ENCODE measurements at places on chromosomes 7 and 10. TPM values are rescaled to one million over a fixed set of nuclear protein-coding genes. Genes with fewer than 3 reads are reported as not detected.
A peak's percentile ranks its signal among the peaks of the same experiment; 100 is the strongest.

DNA sequence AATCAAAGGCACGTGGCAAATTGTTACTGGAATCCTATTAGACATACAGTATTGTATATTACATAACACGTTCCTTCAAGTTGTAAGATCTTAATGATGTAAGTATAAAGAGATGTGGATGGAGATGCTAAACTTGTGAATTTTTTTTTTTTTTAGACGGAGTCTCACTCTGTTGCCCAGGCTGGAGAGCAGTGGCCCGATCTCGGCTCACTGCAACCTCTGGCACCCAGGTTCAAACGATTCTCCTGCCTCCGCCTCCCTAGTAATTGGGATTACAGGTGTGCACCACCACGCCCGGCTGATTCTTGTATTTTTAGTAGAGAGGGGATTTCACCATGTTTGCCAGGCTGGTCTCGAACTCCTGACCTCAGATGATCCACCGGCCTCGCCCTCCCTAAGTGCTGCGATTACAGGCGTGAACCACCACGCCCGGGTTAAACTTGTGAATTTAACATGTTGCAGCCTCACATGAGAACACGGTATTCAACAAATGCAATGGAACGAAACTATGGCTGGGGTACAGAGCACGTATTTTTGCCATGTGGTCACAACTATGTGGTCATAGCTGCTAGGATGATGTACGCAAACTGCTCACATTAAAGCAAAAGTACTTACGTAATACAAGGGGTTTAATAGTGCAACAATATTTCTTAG is 818 bp upstream of the SUPV3L1 start:
- no peaks in the 10 kb centered on the region for H3K27me3 ChIP-seq
- H3K27ac ChIP-seq: peak overlapping the region; percentile 89
- H3K36me3 ChIP-seq: no peaks in the 10 kb centered on the region
- DNase-seq: no peak

DNA sequence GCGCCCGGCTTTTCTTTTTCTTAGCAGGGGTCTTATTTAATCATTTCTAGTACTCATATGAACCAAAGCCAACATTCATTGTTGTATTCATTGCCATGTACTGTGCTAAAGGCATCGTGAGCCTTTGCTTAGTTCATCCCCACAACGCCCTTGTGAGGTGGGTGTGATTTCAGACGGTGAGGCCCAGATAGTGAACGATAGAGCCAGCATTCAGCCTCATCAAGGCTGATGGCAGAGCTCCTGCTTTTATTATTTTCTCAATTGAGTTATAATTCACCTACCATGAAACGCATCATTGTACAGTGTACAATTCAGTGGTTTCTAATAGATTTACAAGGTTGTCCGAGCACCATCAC is 50.1 kb downstream of the HK1 start:
- H3K4me1 ChIP-seq: peaks cover 21% of the 10 kb centered on the region
- no peaks in the 10 kb centered on the region for H3K27me3 ChIP-seq
- no peaks in the 10 kb centered on the region for H3K36me3 ChIP-seq
- peak overlapping the region; percentile 90 for H3K27ac ChIP-seq
- H3K4me3 ChIP-seq: peak overlapping the region; percentile 40

DNA sequence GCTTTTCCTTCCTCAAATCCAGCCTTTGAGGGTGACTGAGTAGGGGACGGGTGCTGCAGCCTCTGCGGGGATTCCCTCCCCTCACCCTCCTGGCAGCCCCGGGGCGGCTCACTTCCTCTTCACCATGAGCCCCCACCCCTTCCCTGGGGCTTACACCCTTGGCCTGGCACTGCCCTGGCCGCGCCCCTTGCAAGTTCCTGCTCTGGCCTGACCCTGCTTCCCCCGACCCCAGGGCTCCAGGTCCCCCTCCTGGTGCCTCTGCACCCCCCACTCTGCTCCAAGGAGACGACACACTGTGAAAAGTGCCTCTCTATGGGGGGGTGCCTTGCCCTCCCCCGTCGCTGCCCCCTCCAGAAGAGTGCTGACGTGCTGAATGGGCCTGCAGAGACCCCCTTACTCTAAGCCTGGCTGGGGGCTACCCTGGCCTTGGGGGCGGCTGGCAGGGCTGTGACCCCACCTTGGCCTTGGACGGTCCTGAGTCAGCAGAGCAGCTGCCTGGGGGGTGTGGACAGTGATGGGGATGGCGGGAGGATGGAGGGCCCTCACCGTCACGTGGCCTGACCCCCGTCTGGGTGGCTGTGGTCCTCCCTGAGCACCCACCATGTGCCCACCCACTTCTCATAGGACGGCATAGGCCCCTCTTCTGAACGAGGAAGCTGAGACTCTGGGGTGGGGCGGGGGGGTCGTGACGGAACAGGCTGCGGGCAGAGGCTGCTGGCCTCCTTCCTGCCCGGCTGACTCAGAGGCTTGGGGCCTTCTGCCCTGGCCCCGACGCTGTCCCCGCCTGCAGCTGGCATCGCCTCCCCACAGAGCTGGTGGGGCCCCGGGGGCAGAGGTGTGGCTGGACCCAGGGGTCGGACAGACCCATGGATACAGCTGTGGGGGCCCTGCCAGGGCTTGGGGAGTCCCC is 9.8 kb downstream of the LFNG start:
- peaks cover 3% of the 10 kb centered on the region for H3K4me1 ChIP-seq
- no peaks in the 10 kb centered on the region for H3K36me3 ChIP-seq
- H3K27ac ChIP-seq: peak overlapping the region; percentile 50
- peaks cover 11% of the 10 kb centered on the region for H3K27me3 ChIP-seq

The BTBD16 gene
- total RNA-seq: not detected

GRCh38 chr7:104809906-104810305 is 204.1 kb upstream of the KMT2E start:
- no peaks in the 10 kb centered on the region for H3K27me3 ChIP-seq
- no peak overlapping the region for H3K4me3 ChIP-seq
- H3K27ac ChIP-seq: no peak overlapping the region
- H3K36me3 ChIP-seq: no peaks in the 10 kb centered on the region
- H3K4me1 ChIP-seq: no peaks in the 10 kb centered on the region
- DNase-seq: no peak

The TSPAN12 gene
- 28.9 TPM for total RNA-seq

GRCh38 chr7:106384373-106384772 is 99.6 kb upstream of the NAMPT start:
- no peaks in the 10 kb centered on the region for H3K36me3 ChIP-seq
- H3K4me3 ChIP-seq: no peak overlapping the region
- H3K27ac ChIP-seq: no peak overlapping the region
- H3K4me1 ChIP-seq: no peaks in the 10 kb centered on the region
- DNase-seq: no peak

The CALCR gene
- total RNA-seq: not detected

DNA sequence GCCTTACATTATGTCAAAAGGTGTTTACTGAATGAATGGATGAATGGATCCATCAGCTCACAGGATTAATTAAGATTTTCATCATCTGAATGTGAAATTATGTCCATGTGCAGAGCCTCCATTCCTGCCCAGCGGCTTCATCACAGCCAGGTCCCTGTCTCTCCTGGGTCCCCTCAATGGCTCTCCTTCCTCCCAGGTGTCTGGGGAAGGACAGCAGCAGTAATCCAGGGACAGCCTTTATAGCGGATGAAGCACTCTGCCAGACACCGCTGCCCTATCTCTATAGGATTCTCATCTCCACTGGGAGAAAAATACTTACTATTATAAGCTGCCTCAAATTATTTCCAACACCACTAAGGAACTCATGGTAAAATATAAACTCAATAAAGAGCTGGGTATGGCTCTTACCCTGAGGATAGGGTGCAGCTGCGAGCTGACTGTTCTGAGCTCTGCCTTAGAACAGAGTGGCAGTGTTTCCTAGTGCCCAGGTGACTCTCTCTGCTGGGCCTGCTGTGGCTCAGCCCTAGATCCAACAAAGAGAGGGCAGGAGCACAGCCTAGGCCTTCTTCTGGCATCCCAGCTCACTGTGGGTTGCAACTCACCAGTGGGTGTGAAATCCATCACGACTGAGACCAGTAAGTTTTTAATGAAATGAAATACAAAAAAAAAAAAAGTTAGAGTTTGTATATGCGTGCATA is 38.3 kb downstream of the GPRIN2 start:
- no peak overlapping the region for H3K27ac ChIP-seq
- H3K36me3 ChIP-seq: no peaks in the 10 kb centered on the region
- no peak for DNase-seq
- peaks cover 2% of the 10 kb centered on the region for H3K4me1 ChIP-seq

GRCh38 chr10:42941295-42941644 is 135.6 kb upstream of the RET start:
- no peaks in the 10 kb centered on the region for H3K27me3 ChIP-seq
- no peak for DNase-seq
- H3K4me1 ChIP-seq: no peaks in the 10 kb centered on the region
- no peak overlapping the region for H3K4me3 ChIP-seq
- no peak overlapping the region for H3K27ac ChIP-seq

DNA sequence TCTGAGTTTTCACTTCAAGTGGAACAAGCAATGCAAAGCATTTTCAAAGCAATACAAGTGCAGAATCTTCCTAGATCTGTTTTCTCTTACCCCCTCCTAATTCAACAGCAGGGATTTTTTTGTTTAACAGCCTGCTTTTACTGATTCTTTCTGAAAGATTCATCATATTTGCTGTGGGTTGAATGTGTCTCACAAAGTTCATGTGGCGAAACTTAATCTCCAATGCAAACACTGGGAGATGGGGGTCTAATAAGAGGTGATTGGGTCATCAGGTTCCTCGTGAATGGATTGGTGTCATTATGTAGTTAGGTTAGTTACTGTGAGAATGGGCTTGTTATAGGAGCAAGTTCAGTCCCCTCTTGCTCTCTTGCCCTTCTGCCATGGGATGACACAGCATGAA is 107.6 kb downstream of the CNNM2 start:
- no peaks in the 10 kb centered on the region for H3K36me3 ChIP-seq
- H3K27ac ChIP-seq: no peak overlapping the region
- DNase-seq: no peak
- H3K4me1 ChIP-seq: no peaks in the 10 kb centered on the region

GRCh38 chr7:25031007-25031406 is 51.0 kb upstream of the OSBPL3 start:
- no peaks in the 10 kb centered on the region for H3K36me3 ChIP-seq
- H3K4me1 ChIP-seq: no peaks in the 10 kb centered on the region
- H3K27ac ChIP-seq: no peak overlapping the region
- H3K4me3 ChIP-seq: no peak overlapping the region
- H3K27me3 ChIP-seq: no peaks in the 10 kb centered on the region

- H3K36me3 ChIP-seq: no peaks in the 10 kb centered on the region
- H3K4me3 ChIP-seq: peak overlapping the region; percentile 71
- peaks cover 6% of the 10 kb centered on the region for H3K4me1 ChIP-seq
- DNase-seq: no peak
Measured at GRCh38 chr10:31031205-31031557, 484 bp downstream of the ZNF438 start.

DNA sequence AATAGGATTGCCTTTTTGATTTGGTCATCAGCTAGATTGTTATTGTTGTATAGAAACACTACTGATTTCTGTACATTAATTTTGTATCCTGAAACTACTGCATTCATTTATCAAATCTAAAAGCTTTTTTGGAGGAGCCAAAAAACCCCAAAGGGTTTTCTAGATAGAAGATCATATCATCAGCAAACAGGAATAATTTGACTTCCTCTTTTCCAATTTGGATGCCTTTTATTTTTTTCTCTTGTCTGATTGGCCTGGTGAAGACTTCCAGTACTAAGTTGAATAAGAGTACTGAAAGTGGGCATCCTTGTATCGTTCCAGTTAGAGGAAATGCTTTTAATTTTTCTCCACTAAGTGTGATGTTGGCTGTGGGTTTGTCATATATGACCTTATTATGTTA is 10.6 kb upstream of the ENTPD7 start:
- no peaks in the 10 kb centered on the region for H3K36me3 ChIP-seq
- no peak overlapping the region for H3K4me3 ChIP-seq
- no peaks in the 10 kb centered on the region for H3K4me1 ChIP-seq
- no peaks in the 10 kb centered on the region for H3K27me3 ChIP-seq
- DNase-seq: no peak

GRCh38 chr7:4268040-4268965 is 413.8 kb upstream of the FOXK1 start:
- no peaks in the 10 kb centered on the region for H3K27me3 ChIP-seq
- no peak for DNase-seq

- H3K4me1 ChIP-seq: no peaks in the 10 kb centered on the region
- no peaks in the 10 kb centered on the region for H3K36me3 ChIP-seq
Measured at GRCh38 chr7:53518319-53518718, 482.9 kb downstream of the POM121L12 start.

- no peaks in the 10 kb centered on the region for H3K4me1 ChIP-seq
- no peak overlapping the region for H3K27ac ChIP-seq
- no peak for DNase-seq
- H3K4me3 ChIP-seq: no peak overlapping the region
Measured at GRCh38 chr10:58508316-58508715, 4.4 kb upstream of the BICC1 start.

DNA sequence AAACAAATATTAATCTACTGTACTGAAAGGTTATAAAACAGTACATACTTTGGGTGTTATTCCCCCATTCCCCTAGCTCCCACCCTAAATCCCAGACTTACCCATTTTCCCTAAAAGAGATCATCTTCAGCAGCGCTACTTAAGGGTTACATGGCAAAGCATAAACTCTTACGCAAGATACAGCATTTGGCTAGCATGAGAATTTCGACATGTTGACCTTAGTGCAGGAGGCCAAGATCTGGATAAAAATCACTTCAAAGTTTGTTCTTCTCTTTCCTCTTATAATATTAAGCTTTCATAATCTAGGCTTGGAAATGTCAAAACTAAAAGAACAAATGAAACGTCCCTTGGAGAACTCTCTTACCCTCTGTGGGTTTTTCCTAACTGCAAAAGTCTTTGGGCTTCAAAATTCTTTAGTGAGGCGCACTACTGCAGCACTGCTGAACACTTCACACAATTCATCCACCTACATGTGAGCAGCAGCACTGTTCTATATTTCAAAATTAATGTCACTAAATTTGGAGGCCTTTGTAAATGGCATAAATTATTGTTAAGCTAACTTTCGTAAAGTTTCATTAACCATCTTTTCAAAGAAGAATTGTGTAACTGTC is 59.5 kb upstream of the PDLIM1 start:
- H3K27me3 ChIP-seq: no peaks in the 10 kb centered on the region
- H3K36me3 ChIP-seq: peaks cover 97% of the 10 kb centered on the region
- H3K4me3 ChIP-seq: no peak overlapping the region
- no peak for DNase-seq

The GJD4 gene
- total RNA-seq: not detected

- H3K4me3 ChIP-seq: no peak overlapping the region
- H3K27ac ChIP-seq: no peak overlapping the region
- H3K4me1 ChIP-seq: no peaks in the 10 kb centered on the region
- H3K36me3 ChIP-seq: peaks cover 13% of the 10 kb centered on the region
Measured at GRCh38 chr10:43188702-43189101, 50.5 kb downstream of the CSGALNACT2 start.

DNA sequence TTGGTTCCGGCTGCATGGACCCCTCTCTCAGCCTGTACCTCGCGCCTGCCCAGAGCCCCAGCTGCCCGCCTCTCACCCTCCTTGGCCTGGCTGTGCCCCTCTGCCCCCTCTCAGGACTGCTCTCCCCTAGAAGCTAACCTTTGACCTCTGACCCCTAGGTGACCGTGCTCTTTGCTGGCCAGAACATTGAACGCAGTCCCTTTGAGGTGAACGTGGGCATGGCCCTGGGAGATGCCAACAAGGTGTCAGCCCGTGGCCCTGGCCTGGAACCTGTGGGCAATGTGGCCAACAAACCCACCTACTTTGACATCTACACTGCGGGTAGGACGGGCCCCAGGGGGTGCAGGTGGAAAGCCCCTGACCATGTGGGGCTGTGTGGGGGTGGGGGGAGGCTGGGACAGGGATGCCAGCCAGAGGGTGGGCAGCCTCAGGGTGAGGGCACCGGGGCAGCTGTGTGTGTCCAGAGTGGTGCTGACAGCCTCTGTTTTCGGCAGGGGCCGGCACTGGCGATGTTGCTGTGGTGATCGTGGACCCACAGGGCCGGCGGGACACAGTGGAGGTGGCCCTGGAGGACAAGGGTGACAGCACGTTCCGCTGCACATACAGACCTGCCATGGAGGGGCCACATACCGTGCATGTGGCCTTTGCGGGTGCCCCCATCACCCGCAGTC is 8.0 kb downstream of the FLNC start:
- H3K27me3 ChIP-seq: no peaks in the 10 kb centered on the region
- peak; percentile 62 for DNase-seq
- H3K4me1 ChIP-seq: peaks cover 16% of the 10 kb centered on the region

The CCL24 gene
- not detected for total RNA-seq

Data from ascending aorta (tissue), 2 donors.